ENCODE measurements at places on chromosomes 12 and 14.
A peak's percentile ranks its signal among the peaks of the same experiment; 100 is the strongest.

- DNase-seq = peak; percentile 12
Observed at GRCh38 chr14:47917344-47917954, 242.0 kb upstream of the MDGA2 start.

GRCh38 chr12:90010089-90010488, 301.5 kb upstream of the ATP2B1 start:
- DNase-seq = no peak

GRCh38 chr12:42990387-42990786, 400.8 kb upstream of the PRICKLE1 start:
- DNase-seq = no peak

DNA sequence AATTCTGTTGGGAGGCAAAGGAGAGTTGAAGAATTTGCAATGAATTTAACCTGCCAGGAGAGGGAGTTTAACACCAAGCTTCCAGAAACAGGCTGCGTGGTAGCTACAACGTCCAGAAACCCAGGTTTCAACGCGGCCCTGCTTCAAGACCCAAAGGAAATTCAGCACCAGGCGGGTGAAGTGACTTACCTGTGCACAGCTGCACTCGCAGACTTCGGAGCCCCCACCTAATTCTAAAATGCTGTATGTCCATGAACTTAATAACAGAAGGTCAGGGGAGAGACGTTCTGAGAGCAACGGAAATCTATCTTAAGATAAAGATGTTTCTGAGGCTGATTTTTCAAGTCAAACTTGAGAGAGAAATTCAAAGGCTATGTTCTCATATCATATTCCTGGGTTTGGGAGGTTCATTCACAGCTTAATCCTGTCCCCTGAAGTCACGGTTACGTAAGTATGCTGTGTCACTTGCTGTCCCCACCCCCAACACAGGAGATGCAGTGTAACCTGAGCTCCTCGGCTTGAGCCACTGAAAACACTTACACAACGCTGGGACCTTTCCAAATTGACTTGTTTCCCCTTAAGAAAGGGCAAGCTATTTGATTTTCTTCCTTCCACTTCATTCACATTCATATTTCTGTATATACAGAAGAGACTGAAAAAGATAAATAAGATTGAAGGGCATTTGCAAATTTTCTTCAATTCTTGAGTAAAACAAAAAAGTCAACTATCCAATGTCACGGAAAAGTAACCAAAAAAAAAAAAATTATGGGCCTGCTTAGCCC, 22.7 kb downstream of the CLIP1 start:
- peak; percentile 73 for DNase-seq

DNA sequence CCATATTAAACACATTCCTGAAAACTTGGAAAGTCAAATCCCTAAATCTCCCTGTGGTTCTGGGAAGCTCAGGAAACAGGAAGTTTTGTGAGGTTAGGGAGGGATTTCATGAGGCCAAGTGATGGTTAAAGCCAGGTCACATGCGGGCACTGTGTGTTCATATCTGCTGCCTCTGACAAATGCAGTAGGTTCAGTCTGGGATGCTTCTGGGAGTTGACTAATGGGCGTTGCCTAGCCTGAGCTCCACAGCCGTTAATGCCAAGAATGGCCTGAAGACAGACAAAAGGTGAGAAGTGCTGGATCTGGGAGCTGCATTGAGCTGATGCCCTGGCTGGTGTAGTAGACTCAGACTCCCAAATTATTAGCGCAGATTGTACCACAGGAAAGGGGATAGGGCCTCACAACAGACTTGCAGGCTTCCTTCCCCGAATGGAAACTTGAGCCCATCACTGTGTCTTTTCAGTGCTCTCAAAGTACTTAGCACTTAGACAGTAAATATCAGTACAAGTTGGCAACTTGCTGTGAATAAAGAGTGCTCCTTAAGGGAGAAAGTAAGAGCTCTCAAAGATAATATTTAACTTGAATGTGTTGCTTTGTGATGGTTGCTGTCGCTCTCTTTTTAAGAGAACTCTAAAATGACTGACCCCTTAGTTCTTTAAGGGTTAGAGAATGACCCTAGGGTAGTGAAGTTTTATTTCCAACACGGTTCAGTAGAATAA, 17.3 kb downstream of the GSG1 start:
- DNase-seq = no peak

DNA sequence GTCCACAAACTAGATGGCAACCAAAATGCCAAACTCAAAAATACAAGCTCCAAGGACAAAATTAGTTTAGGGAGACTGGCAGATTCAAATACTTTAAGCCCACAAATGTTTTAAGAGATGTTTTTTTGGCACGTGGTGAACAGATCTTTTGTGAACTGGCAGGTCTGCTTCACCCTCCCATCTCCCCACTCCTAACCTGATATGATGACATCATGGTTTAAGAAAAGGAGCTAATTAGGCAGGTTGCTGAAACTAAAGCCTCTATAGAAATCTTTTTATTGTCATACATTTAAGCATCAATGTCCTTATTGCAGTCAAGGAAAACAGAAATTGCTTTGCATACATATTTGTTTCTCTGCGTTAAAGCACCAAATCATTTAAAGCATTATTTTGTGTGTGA, 5.8 kb downstream of the LRIG3 start:
- no peak for DNase-seq

GRCh38 chr12:132327336-132328171, 1.8 kb downstream of the GALNT9 start:
- no peak for DNase-seq

DNA sequence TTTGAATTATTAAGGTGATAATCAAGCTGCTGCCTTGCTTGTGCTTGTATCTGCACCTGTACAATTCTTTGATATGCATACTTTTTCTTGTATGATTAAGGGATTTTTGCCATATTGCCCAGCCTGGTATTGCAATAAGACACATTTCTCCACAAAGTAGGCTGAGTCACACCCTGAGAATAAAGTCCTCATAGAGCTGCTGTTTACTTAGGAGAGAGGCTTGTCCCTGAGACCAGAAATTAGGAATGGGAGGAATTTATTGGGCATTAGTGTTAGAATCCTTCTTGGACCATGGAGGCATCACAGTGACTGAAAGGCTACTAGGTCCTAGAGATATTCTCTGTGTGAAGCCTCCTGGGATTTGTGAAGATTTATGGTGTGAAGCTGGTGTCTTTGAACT, 506.8 kb upstream of the FBXO33 start:
- no peak for DNase-seq

- DNase-seq = no peak
Observed at GRCh38 chr12:94171595-94171930, 23.2 kb downstream of the PLXNC1 start.
